ENCODE measurements at places on chromosomes 3 and 15. TPM values are rescaled to one million over a fixed set of nuclear protein-coding genes. Genes with fewer than 3 reads are reported as not detected.

SNURF gene
- 53.5 TPM for total RNA-seq

RAB6B gene
- 0.13 TPM for total RNA-seq

PTH1R gene
- total RNA-seq = 0.13 TPM

DLL4 gene
- 1.5 TPM for total RNA-seq

SLC35G2 gene
- 11.4 TPM for total RNA-seq

MUC13 gene
- not detected for total RNA-seq

GHRL gene
- not detected for total RNA-seq

MORC1 gene
- not detected for total RNA-seq

CASR gene
- total RNA-seq = not detected

All from aortic smooth muscle cell (primary cell).